H7 (cell line): ENCODE measurements at places on chromosomes 5 and 9. TPM values are rescaled to one million over a fixed set of nuclear protein-coding genes. Genes with fewer than 3 reads are reported as not detected.

The TRPM6 gene
- 0.15 and 0.24 TPM in 2 replicates for total RNA-seq

The SLC6A7 gene
- total RNA-seq = not detected in 2 replicates

- DNase-seq = no peak
These were observed 165.7 kb upstream of the SMC2 start for GRCh38 chr9:103928442-103928841.

- DNase-seq = peak; percentile 22
These were observed 53.9 kb upstream of the KCNN2 start for GRCh38 chr5:114308017-114308416.
